ENCODE measurements at places on chromosomes 3 and 15. TPM values are rescaled to one million over a fixed set of nuclear protein-coding genes. Genes with fewer than 3 reads are reported as not detected.
A peak's percentile ranks its signal among the peaks of the same experiment; 100 is the strongest.

DNA sequence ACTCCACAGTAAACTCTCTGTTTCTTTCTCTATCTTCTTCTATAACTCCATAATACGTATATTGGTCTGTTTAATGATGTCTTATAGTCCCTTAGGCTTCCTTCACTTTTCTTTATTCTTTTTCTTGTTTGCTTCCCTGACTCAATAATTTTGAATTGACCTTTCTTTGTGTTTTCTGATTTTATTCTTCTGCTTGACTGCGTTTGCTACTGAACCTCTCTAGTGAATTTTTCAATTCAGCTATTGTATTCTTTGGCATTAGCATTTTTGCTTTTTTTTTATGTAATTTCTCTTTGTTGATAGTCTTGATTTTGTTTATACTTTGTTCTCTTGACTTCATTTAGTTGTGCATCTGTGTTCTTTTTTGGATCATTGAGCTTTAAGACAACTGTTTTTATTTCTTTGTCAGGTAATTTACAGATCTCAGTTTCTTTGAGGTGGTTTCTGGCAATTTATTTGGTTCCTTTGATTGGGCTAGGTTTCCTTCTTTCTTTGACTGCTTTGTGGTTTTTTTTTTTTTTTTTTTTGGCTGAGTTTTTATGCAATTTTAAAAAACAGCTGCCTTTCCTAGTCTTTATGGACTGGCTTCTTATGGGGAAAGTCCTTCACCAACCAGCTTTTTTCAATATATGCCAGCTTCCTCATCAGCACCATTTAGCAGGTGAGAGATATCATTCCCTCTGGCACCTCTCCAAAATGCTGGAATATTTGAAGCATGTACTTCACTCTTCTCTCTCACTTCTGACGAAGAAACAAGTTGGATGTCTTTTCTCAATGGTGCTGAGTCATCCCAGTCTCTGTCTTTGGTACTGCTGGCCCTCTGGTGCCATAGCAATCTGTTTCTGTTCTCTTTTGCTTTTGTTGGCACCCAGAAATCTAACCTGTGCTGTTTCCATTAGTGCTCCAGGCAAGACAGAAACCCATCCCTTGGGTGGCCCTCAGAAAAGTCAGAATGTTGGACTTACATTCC, 17.6 kb downstream of the RSRC1 start:
- no peak overlapping the region for H3K27ac ChIP-seq
- no peak for DNase-seq
- peaks cover 10% of the 10 kb centered on the region for H3K36me3 ChIP-seq
- H3K4me3 ChIP-seq = no peak overlapping the region

DNA sequence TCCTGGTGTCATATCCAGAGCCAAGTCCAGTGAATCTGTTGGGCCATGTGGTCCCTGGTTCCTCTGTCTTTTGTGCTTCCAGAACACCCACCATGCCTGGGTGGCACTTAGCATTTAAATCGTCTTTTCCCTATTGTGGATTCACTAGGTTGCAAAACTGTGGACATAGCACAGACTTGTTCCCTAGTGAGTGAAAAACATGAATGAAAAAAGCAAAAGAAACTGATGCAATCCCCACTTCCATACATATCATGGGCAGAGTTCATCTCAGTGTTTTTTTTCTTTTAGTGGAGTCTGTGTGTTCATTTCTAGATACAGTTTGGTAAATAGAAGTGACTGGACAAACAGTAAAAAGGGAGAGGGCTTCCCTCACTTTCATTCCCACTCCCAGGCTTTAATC, 170.5 kb downstream of the SLCO3A1 start:
- H3K4me3 ChIP-seq = no peak overlapping the region
- peaks cover 18% of the 10 kb centered on the region for H3K4me1 ChIP-seq
- no peaks in the 10 kb centered on the region for H3K36me3 ChIP-seq
- DNase-seq = no peak
- H3K27ac ChIP-seq = no peak overlapping the region

DNA sequence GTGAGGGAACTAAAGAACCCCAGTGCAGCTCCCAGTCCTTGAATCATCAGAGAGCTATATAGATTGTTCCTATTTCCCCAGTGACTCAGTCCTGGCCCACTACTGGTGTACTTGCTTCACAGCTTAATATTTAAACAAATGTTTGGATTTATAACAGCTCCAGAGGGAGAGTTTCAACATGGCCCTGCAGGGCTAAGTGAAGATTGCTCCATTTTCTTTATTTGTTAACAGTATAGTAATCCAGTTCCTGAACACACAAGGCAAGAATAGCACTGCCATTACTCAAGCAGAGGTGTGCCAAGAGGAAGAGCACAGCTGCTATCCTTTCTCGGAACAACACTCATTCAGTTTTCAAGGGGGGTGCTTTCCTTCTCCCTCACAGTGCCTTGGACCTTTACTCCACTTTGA, 6.5 kb downstream of the SQOR start:
- DNase-seq = no peak
- H3K4me3 ChIP-seq = no peak overlapping the region
- H3K27me3 ChIP-seq = no peaks in the 10 kb centered on the region
- no peaks in the 10 kb centered on the region for H3K36me3 ChIP-seq
- peaks cover 88% of the 10 kb centered on the region for H3K4me1 ChIP-seq

DNA sequence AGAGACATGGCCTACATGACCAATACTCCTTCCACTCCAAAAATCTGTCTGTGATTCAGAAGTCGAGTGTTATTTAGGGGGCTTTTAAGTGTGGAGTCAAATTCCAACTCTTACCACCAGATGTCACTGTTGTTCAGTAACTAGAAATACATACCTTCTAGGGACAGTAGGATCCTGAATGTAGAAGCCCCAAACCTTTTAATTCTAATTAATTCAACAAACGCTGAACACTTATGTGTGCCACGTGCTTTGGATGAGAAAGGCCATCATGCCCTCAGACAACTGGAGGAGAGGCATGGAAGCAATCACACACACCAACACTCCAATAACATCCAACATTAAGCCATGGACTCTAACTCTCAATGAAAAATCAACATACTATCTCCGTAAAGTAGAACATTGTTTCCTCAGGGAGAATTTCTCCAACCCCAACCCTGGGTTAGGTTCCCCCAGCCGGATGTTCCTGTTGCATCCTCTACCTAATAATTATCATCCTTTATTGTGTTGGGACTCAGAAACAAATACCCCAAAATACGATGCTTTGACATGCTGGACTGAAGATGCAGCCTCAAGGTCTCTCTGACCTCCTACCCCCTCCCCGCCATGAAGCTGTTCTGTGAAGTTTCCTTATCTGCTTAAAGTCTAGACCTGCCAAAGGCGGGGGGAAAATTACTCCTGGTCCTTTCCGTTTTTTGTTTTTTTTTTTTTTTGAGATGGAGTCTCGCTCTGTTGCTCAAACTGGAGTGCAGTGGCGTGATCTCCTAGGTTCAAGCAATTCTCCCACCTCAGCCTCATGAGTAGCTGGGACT, 8.0 kb upstream of the CCDC13 start:
- H3K36me3 ChIP-seq = peaks cover 5% of the 10 kb centered on the region
- DNase-seq = peak; percentile 64
- no peak overlapping the region for H3K27ac ChIP-seq
- no peaks in the 10 kb centered on the region for H3K27me3 ChIP-seq

Gene CLDN11
- 0.32 TPM for total RNA-seq

Gene GPR149
- total RNA-seq = not detected

Measured in CD4-positive, alpha-beta memory T cell (primary cell).